Pancreas (tissue), 10 donors: ENCODE measurements at places on chromosomes 7 and 10. TPM values are rescaled to one million over a fixed set of nuclear protein-coding genes. Genes with fewer than 3 reads are reported as not detected.

PTF1A gene
- 55.0 TPM for total RNA-seq

CCDC172 gene
- not detected for total RNA-seq

DNA sequence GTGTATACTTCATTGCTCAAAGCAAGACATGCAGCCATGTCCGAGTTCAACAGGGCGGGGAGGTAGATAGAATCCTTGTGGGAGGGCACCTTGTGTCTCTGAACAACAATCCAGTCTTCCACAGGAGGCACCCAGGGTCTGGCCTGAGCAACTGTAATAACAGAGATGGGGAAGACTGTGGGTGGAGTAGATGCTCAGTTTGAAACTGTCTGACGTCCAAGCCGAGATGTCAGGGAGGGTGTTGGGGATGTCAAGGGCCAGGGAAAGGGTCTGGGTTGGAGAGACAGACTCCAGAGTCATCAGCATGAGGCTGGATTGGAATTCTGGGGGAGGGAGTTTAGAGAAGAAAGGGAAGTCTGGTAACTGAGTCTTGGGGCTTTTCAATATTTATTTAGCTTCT, 88.0 kb downstream of the FANK1 start:
- DNase-seq: no peak

DNA sequence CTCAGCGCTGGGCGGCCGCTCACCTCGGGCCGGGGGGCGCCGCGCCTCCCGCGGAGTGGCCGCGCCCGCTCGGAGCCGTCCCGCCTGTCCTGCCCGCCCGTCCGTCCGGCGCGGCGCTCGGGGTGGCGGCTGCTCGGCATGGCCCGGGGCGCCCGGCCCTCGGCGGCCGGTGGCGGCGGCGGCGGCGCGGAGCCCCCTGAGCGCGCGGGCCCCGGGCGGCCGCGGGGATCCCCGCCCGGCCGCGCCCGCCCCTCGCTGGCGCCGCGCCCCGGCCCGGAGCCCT, 338 bp downstream of the SDK1 start:
- DNase-seq: no peak

GRCh38 chr7:111835066-111835465, 272.8 kb upstream of the IMMP2L start:
- no peak for DNase-seq

- DNase-seq: no peak
Measured at GRCh38 chr7:305410-306151, 15.6 kb downstream of the FOXL3 start.
